ENCODE measurements at places on chromosomes 7 and 10.

GRCh38 chr7:23895666-23896096 is 185.7 kb downstream of the STK31 start:
- no peak for DNase-seq

DNA sequence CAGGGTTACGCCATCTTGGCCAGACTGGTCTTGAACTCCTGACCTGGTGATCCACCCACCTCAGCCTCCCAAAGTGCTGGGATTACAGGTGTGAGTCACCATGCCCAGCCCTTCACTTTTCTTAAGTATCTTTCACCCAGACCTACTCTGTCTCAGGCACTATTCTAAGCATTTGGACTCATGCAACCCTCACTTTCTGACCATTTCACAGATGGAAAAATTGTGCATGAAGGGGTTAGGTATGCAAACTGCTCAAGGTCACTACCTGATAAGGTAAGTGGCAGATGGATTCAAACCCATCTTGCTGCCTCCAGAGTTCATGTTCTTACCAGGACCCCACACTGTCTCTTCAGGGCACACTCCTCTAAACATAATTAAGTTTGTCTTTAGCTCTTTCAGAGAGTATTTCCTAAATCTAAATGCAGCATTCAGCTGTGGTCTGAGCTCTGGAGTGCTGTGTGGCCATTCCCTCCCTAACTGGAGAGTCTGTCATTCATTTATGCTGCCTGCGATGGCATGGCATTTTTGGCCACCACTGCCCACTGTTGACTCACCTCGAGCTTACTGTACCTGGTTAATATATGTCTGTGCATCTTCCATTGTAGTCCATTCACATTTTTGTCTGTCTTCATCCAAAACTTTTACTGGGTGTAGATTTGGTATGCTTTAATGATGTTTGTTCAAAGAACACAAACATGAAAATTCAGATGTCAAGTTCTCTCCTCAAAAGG is 88.4 kb downstream of the CCDC71L start:
- DNase-seq = no peak

GRCh38 chr10:133281628-133282372 is 5.1 kb upstream of the ADAM8 start:
- DNase-seq = no peak

DNA sequence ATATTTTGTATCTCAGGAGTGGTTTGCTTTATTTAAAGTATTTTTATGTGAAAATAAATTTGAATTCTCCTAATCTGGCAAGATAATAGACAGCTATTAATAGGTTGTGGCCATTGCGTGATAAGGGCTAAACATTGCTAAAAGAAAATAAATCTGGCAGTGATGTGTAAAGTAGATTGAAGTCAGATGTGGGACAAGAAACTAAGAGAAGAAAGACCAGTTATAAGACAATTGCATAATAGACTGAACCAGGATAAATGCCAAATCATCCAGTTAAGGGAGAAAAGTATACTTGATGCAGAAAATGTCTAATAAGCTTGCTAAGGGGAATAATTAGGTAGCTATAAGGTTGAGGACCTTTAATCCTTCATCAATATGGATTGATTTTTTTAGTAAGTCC is 197.5 kb upstream of the CSTF2T start:
- no peak for DNase-seq

DNA sequence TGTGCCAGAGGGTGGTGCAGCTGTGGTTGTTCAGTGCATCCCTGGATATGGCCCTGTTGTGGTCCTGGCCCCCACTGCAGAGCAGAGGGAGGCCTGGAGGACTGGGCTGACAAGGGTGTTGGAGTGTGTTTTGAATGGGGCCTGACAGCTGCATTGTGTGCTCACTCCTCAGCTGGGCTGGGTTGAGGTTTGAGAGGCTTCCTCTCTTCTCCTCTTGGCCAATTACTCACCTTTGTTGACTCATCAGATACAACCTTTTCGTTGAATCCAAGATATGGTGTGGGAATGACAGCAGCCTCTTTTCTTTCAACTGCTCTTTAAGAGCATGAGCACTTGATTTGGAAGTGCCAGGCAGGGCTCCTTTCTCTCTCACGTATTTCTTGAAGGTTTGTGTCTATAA is 228.5 kb upstream of the COBL start:
- no peak for DNase-seq

GRCh38 chr10:72561745-72562166 is 64.1 kb downstream of the MICU1 start:
- DNase-seq = no peak

DNA sequence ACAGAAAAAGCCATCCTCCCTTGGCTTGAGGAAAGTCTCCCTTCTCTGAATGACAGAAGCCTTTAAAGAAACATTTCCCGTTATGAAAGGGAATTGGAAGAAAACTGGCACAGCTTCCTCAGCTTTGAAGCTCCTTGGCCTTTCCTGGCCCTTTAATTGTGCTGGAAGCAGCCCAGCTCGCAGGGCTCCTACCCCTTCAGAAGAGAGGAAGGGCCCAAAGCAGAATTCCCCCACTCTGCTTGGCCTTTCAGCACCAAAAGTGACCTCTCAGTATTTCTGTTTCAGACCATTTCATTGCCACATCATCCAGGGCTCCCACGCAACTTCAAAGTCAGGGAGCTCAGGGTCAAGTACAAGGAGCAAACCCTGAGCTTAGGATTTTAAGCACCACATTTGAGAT is 4.2 kb downstream of the AFAP1L2 start:
- DNase-seq = no peak

DNA sequence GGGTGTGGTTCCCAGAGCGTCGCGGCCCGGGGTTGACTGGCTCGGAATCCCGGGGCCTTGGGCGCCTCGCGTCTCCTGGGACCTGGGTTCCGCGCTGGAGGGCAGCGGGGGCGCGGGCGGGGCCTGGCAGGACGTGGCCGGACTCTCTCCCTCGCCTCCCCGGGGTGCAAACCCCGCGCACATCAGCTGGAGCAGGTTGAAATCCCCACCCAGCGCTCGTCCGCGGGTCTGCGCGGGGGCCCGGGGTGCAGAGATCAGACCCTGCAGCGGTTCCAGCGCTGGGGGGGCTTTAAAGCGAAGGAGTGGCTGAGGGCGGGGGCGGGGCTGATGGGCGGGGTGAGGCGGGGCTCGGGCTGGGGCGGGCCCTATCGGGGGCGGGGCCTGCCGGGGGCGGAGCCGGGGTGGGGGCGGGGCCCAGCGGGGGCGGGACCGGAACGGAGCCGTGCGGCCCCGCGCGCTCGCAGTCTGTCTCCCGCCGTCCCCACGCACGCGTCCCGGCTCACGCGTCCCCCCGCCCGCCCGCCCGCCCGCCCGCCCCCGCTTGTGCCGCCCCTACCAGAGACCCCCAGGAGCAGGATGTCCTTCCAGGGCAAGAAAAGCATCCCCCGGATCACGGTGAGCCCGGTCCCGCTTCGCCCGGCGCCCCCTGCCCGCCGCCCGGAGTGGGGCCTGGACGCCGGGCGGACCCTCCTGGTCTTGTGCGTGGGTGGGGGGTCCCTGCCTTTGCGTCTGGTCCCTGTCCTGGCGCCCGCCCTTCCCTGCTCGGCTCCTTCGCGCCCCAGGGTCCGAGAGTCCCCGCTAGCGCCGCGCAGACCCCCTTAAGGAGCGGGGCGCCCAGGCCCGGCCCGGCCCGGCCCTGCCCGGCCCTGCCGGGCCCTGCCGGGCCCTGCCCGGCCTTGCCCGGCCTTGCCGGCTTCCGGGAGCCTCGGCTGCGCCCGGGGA is at the start of gene DPYSL4:
TSS of gene DPYSL4 (plus strand) at position 461 of the 942 bp plus-strand sequence. CDS start at position 577, 116 bp downstream.
- DNase-seq = no peak

DNA sequence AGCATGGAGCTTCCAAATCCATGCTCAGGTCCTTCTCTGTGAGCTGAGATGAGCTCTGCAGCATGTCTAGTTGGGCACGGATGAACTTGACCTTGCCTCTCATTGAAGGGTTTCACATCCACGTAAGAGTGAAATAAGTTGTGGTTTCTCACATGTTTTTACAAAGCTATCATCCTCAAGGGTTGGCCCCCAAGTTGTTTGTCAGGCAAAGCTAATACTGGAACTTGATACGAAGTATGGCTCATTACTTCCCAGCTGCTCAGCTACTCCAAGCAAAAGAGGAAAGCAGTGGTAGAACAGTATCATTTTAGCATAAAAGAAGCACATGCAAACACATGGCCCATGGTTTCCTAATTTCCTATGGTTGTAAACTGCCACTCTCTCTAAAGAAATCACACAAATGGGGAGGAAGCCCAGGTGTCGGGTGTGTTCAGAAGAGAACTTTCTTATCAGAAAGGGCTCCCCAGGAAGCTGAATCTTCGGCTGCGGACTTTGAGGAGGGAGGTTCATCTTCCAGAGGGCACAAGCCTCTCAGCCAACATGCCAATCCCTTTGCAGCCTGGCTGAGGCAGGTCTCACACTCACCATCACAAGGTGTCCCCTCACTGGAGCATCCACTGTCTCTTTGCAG is 45.3 kb downstream of the PDLIM1 start:
- DNase-seq = no peak

GRCh38 chr10:121082984-121083383 is 231.8 kb downstream of the WDR11 start:
- no peak for DNase-seq

GRCh38 chr7:44194562-44195145 is 5.4 kb upstream of the GCK start:
- DNase-seq = no peak

DNA sequence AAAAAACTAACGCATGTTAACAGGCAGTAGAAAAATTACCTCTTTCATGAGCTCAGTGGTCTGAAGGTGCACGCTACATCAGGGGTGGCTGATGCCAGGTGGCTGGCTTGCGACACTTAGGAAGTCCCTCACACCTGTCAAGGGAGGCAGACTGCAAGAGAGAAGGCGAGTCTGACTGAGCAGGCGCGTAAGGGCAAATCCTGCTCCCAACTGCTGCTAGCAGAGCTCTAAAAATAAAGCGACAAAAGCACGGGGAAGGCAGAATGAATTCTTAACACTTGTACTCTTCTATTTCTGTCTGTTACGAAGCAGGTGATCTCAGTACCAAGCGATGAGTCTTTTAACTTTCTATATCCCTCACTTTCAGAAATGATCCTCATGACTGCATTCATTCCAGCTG is 33.1 kb downstream of the CACNA2D1 start:
- DNase-seq = no peak

- DNase-seq = no peak
Observed at GRCh38 chr7:5586279-5586962, 162.8 kb upstream of the TNRC18 start.

GRCh38 chr7:55572378-55573233 is at the start of gene VOPP1:
TSS of gene VOPP1 (minus strand) at chr7:55572502. CDS start at chr7:55572324, 178 bp downstream.
- peak; percentile 29 for DNase-seq

DNA sequence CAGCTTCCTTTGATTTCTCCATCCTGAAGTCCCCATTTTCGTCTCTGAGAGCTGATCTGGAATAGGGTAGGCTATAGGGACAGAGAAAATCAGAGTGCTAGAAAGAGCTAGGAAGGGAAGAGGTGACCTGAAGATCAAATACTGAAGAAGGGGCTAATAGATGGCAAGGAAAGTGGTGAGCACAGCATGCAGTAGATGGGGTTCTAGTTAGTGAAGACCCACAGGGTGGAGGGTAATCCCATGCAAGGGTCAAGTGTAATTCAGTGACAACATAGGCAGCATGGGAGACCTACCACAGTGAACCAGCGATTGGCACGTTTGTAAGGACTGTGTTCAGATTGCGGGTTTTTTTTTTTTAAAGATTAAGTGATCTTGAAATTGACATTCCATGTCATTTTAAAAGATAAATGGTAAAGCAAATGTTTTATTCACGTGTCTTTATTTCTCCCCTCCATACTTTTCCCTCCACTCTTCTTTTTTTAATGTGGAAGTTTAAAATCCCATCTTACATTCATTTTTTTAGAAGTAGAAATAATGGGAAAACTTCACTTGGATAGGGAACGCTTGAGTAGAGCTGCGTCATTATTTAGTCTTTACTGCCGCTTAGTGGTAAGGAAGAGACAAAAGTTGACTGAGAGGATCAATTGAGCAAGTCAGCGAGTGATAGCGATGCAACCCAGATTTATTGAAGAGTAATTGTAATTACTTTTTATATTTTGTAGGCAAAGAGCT is 21.0 kb upstream of the ABI1 start:
- DNase-seq = no peak

GRCh38 chr10:84179059-84179710 is 5.6 kb downstream of the GPR15LG start:
- DNase-seq = no peak

GRCh38 chr7:82631998-82632397 is 188.4 kb upstream of the CACNA2D1 start:
- no peak for DNase-seq

- DNase-seq = no peak
Observed at GRCh38 chr7:37431413-37431812, 17.3 kb downstream of the ELMO1 start.

DNA sequence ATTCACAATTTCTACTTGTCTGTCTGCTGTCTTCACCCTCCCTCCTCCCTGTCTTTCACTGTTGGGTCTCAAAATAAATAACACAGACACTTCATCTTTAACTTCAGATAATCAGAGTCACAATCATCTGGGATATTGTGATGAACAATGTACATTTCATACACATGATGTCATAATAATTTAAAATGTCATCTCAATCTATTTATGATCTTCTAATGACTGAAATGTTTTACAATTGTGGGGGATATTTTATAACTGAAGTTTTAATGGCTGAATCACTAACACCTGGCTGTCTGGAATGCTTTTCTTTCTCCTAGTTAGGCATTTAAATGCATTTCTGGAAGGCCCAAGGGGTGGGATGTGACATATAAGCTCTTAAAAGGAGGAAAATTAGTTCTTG is 859.8 kb downstream of the LRMDA start:
- DNase-seq = no peak

DNA sequence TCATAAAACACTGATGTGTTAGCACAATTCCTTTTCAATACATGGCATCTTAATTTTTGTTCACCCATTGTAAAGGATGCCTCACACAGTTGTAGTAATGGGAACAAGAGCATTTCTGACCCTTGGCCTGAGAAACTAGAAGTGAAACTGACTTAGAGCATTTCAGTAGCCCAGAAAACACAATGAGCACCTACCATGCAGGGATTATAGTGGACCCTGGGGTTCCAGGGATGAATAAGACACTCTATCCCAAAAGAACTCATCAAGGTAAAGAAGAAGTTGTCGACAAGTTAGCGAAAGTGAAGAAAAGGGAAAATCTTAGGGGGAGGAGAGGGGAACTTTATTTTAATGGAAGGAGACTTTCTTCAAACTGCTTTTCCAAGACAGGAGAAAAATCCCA is 125.6 kb downstream of the NT5C2 start:
- no peak for DNase-seq

DNA sequence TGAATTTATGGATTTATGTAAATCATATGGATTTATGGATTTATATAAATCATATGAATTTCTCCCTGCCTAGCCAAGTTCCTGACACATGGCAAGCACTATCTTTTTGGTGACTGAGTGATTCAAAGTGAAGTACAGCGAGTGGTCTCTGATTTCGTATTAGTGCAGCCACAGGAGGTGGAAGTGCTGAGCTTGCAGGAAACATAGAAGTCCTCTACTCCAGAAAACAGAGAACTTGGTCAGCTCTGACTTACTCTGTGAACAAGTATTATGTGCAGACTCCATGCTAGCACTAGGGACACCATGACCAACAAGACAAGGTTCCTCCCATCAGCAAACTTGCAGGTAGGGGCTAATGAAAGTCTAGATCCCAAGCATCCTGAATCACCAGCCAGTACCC is 28.5 kb downstream of the CYP3A5 start:
- no peak for DNase-seq
